Fibroblast of the aortic adventitia (primary cell): ENCODE measurements at places on chromosomes 2 and 18.

GRCh38 chr2:101803128-101803527 is 105.6 kb downstream of the MAP4K4 start:
- DNase-seq, result peak; percentile 68

- DNase-seq, result no peak
Measured at GRCh38 chr18:24588440-24588839, 128.0 kb downstream of the HRH4 start.

DNA sequence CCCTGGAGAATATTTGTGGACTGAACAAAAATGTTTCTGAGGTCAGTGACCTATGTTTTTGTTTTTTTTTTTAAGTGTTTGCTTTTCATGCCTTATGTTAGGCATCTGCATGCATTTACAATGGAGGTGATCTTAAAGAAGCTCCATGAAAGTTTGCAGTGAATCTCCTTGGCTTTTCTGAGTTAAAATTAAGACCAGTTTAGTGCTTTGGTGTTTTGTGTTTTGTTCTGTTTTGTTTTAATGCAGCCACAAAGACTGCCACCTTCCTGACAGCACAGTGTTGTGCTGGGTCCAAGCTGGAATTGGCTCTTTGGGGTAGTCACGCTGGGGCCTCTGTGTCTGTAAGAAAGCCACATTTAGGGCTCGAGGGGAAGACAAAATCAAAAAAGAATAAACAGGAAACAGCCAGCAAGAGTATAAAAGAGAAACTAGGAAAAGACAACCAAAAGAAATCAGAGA is 396.2 kb downstream of the ARHGAP15 start:
- no peak for DNase-seq

- DNase-seq, result no peak
Measured at GRCh38 chr2:173488861-173489260, 134.2 kb downstream of the CDCA7 start.

- DNase-seq, result no peak
Measured at GRCh38 chr2:30736461-30737325, 70.6 kb downstream of the CAPN13 start.

DNA sequence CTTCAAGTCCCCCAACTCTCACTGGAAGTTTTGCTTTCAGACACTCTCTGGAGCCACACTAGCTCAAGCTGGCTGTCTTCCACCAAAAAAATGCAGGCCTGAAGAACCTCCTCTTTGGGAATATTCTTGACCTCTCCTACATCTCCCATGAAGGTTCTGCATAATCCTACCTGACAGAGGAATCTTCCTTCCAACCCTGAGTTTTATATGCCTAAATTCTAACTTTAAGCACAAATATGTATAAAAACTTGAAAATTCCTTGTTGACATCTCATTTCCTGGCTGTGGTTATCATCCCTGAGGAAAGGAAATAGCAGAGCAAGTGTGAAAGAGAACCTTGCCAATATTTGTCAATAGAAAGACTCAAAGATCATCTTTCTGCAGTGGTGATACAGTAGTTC is 249.0 kb downstream of the LPIN1 start:
- peak; percentile 53 for DNase-seq

DNA sequence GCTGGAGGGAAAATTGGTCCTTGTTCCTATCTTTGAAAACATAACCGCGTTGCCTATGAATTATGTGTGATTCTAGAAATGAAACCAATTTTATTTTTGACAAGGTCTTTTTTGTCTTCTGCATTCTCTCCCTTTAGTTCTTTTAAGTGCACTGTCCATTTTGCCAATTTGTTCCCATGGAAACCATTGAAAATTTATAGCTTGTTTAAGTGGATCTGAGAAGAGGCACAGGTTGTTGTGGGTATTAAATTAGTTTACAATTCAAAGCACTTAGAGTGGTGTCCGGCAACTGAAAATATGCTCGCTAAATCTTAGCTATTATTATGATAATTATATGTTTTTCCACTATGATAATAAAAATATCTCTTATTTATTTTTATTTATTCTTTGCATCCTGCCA is 107.5 kb upstream of the FSHR start:
- DNase-seq, result no peak
